Calu3 (cell line): ENCODE measurements at places on chromosomes 13 and 19.
A peak's percentile ranks its signal among the peaks of the same experiment; 100 is the strongest.

DNA sequence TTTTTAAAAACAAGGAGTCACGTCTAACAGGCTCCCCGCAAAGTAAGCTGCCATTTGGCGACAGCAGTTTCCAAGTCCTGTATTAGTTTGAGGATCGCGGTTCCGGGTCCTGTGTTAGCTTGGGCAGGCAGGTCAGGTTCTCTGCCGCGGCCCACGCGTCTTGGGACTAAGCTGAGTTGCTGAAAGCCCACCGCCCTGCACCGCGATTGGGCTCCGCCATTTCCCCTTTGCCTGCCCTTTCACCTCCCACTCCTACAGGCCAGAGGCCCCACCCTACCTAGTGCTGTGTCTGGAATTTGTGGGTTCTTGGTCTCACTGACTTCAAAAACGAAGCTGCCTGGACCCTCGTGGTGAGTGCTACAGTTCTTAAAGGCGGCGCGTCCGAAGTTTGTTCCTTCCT, 6.8 kb downstream of the PARP4 start:
- no peak for DNase-seq

- DNase-seq: no peak
Measured at GRCh38 chr19:47509170-47509847, 5.6 kb downstream of the NAPA start.

GRCh38 chr19:15337202-15337601, 4.9 kb upstream of the BRD4 start:
- no peak for DNase-seq

- DNase-seq: no peak
Measured at GRCh38 chr13:62704875-62705274, 1289.2 kb upstream of the PCDH20 start.

- DNase-seq: no peak
Measured at GRCh38 chr19:36103040-36103626, 7.8 kb upstream of the OVOL3 start.

GRCh38 chr19:29549105-29550070, 23.6 kb downstream of the VSTM2B start:
- DNase-seq: no peak

- no peak for DNase-seq
Measured at GRCh38 chr13:72763411-72763810, 18.3 kb downstream of the DIS3 start.

GRCh38 chr13:95099541-95099940, 201.7 kb downstream of the ABCC4 start:
- DNase-seq: no peak

DNA sequence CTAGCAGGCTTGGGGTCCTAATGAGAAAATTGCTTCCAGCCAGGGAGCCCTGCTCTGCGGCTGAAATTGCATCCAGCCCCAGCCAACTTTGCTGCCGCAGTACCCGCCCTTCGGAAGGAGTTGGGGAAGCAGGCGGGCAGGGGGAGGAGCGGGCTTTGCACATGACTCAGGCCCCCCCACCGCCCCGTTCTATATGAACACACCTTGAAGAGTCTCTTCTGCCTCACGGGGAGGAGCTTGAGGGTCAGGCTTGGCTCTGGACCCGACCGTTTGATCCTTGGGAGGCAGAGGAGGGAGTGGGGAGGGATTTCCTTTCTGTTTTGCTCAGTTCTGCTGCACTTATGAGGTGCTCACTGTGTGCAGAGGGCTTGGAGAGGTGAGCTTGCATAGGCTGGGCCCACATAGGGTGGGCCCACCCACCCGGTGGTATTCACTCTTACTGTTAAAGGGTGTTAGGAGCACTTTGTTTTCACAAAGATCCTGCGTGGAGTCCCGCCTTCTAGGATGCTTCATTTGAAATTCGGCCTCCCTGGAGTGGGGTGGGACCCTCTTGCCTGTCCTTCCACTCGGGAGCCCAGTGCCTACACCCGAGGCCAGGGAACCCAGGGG, 46.5 kb downstream of the LYL1 start:
- DNase-seq: peak; percentile 45

GRCh38 chr13:36098080-36098479, 33.1 kb downstream of the DCLK1 start:
- no peak for DNase-seq

GRCh38 chr13:33937373-33938098, 119.6 kb downstream of the RFC3 start:
- DNase-seq: peak; percentile 53

DNA sequence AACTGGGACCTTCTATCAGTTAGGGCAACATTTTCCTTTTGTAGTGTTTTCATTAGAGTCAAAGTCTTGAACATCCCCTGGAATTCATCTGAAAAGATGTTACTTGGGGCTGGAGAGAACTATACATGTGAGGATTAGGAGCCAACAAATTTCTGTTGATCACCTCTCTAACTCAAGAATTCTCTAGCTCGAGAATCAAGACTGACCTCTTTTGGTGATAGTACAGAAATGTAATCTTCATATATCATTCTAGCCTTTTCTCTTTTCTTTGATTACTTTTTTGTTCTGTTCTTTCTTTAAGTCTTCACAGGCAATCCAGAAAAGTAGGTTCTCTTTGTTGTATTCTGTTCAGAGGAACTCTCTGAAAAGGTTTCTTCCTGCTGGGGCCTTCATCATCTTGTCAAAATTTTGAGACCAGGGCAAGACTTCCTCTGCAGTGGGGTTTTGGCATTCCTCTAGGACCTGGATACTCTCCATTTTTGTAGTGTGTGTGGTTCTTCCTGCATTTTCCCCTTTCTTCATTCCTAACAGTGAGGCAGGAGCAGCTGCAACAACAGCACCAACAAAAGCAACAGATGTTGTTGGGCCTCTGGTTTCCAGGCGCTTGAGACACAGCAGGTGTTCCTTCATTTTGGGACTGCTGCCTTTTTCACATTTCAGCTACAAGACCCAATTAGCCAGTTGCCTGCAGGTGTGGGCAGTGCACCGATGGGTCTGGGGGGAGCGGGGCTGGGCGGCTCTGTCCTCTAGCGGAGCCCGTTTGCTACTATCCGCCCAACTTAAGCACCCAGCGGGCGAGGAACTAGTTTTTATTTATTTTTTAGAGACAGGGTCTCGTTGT, 26.2 kb downstream of the ELF1 start:
- DNase-seq: no peak

DNA sequence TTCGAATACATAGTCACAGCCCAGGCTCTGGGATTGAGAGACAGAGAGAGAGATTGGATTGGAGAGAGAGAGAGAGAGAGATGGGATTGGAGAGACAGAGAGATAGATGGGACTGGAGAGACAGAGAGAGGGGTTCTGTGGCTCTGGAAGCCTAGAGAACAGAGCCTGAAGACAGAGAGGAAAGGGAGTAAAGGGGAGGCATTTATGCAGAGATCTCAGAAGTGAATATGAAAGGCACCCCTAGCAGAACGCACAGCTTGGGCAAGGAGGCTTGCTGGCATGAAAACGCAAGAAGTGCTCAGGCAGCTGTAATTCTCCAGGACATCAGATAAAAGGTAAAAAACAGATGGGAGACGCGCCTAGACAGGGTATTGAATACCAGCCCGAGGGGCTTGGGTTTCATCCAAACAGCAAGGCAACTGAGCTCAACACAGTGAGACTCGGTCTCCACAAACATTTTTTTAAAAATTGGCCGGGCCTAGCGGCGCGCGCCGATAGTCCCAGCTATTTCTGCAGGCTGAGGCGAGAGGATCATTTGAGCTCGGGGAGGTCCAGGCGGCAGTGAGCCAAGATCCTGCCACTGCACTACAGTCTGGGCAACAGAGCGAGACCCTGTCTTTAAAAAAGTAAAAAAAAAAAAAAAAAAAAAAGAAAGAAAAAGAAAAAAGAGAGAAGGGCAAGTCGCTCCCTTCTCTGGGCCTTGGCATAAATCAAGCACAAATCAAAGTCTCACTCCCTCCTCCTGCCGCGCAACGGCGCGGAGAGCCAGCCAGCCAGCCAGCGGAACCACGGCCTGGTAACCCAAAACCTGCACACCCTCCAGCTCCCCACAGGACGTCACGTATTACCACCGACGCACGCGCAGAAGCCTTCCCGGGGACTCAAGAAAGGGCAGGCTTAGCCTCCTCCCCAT, 774 bp upstream of the PPP2R1A start:
- DNase-seq: peak; percentile 5

GRCh38 chr13:23865026-23865425, 24.2 kb downstream of the MIPEP start:
- no peak for DNase-seq

DNA sequence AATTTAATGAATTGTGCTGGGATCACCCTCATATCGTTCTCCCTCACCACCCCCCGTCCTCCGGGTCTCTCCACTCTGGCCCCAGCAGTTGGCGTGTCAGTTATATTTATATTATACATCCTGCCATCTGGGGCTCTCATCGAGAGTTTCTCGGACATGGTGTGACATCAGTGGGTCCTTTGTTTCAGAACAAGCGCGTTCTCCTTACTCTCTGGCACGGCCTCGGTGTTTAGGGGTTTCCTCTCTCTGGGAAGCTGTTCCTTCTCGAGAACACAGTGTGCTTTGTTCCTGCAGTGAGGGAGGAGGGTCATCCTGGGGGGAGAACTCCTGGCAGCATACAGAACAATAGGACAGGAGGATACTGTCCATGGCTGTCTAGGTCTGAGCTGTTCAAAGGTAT, 9.8 kb upstream of the MCF2L start:
- DNase-seq: no peak

GRCh38 chr19:13215572-13216380, 65.6 kb downstream of the IER2 start:
- DNase-seq: peak; percentile 47

- no peak for DNase-seq
Measured at GRCh38 chr13:46554951-46555350, 2.0 kb downstream of the LRCH1 start.

GRCh38 chr13:31725841-31726240, 13.5 kb upstream of the RXFP2 start:
- DNase-seq: no peak

DNA sequence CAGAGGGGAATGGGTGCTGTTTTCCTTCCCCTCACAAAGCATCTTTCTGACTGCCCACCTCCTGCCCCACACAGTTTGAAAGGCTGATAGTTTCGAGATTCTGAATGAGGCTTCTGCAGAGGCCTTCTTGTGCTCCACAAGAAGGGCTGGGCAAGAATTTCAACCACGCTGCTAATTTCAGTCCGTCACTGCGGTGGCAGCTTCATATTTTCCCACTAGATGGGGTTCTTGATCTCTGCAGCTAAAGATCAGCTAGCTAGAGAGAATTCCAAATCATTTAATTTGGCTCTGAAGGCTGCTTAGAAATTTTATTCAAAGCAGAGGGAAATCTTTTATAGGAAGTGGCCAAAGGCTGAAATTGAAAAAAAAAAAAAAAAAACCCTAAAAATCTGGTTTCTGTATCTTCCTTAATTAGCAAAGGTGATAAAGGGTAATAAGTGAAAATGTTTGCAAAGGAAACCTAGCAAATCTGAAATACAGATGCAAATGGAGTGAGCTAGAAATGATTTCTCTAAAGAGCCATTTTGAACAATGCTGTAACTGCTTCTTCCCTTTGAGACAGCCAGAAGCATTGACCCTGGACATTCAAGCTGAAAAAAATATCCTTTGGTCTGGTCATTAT, 38.0 kb upstream of the C13orf42 start:
- peak; percentile 17 for DNase-seq

GRCh38 chr19:17737690-17738153, 13.6 kb upstream of the FCHO1 start:
- no peak for DNase-seq

GRCh38 chr13:112719016-112719415, 29.2 kb downstream of the ATP11A start:
- peak; percentile 18 for DNase-seq

GRCh38 chr13:33026489-33027152, 10.4 kb downstream of the KL start:
- no peak for DNase-seq

DNA sequence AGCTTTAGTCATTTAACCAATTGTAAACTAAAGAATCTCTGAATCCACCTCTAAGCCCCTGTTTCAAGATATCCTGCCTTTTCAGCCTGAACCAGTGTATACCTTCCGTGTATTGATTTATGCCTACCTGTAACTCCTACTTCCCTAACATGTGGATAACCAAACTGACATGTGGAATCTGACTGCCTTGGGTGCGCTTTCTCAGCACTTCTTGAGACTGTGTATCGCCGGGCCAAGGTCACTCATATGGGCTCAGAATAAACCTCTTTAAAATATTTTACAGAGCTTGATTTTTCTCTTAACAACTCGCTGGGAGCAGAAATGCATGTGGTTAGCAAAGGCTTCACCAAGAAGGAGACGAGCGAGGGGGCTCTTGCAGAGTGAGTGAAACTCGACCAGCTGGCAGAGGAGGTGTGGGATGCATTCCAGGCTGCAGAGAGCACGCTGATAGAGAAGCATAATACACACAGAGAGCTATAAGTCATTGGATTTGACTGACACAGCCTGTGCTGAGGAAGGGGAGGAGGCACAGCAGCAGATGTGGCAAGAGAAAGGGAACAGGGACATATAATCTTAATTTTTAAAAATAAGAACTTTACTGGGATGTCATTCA, 268.2 kb upstream of the MAB21L1 start:
- no peak for DNase-seq

- DNase-seq: no peak
Measured at GRCh38 chr19:9445037-9445436, 9.7 kb upstream of the ZNF266 start.

DNA sequence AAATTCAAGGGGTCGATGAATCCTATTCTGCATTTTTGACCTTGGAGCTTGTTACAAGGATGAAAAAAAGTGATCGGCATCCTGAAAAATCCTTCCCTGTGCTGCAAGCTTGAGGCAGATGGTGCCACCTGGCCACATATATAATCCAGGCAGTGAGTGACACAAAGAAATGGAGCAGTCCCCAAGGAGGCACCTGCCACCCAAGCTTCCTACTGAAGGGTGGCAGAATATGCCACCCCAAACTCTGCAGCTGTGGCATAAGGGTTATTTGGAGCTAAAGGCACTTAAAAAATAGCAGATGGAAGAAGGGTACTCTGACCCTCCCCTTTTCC, 15.4 kb downstream of the TMEM272 start:
- DNase-seq: no peak

DNA sequence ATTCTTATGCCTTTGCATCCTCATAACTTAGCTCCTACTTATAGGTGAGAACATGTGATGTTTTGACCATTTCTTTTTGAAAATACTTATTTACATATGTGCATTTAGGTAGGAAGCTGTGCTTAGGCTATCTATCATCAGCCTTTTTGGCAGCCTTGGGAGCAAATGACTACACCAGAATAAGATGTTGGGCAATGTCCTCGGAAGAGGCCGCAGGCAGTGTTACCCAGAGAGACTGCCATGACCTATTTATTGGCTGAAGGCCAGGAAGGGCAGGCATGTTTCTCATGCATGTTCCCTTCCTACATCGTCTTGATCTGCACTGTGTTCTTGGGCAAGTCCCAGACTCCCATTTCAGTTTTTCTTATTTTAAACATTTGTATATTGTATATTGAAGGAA, 122.3 kb downstream of the B3GLCT start:
- no peak for DNase-seq

GRCh38 chr19:56423276-56423984, 19.3 kb downstream of the ZNF583 start:
- no peak for DNase-seq
